CD4-positive, alpha-beta T cell treated with Interferon gamma for 1 hour (primary cell): ENCODE measurements at places on chromosomes 6 and 20.

DNA sequence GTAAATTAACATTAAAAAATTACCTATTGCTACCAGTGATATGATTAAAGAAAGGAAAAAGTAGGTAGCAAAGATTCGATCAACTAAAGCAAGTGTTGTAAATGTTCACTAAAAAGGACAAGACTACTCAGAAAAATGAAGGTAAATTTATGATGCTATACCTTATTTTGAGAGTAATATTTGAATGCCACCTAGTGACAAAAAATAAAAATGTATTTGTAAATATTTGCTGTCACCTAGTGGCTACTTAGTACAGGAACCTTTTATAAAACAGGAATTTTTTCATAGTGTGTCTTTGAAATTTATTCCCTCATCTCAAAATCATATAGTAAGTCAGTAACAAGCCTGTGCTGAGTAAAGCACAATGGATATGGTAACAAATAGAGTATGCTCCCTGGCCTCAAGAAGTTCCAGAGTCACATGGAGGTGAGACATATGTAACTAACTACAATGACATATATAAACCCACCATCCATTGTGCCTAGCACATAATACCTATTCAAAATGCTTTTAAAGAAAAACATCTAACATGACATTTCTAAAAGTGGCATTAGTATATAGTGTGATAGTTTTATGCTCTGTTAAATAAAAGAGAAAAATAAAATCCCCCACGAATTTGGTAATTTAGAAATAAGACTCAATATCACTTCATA lies 193.1 kb upstream of the SIM1 start:
- no peak for DNase-seq

- DNase-seq = peak; percentile 26
Measured at GRCh38 chr6:108914235-108915022, 66.2 kb downstream of the ARMC2 start.

DNA sequence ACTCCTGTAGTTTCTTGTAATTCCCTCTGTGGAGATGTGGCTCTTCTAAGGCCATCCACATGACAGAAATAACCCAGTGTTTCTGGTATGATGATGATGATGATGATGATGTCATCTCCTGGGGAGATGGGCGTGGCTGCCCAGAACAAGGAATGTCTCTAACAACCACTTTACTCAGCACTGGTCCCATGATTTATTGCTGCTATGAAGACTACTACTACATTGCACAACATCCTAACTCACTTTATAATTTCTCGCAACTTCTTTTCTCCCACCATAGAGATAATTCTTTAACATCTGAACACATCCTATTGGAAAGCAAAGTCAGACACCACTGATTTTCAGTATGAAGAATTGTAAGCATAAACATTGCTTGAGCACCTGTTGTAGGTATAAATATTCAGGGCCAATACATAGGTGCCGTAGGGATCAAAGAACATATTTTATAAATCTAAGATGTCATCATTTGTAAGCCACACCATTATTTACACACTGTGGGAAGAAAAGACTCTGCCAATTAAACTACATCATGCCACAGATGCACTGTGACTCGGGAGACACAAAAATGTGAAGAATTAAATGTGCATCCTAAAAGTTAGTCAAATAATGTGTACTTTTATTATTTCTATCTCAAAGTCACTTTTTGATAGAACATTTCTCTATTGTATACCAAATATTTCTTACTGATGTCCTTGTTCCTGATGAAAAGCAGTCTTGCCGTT lies 6.4 kb downstream of the TPMT start:
- DNase-seq = peak; percentile 14

- no peak for DNase-seq
Measured at GRCh38 chr20:24605937-24606455, 136.6 kb downstream of the SYNDIG1 start.

DNA sequence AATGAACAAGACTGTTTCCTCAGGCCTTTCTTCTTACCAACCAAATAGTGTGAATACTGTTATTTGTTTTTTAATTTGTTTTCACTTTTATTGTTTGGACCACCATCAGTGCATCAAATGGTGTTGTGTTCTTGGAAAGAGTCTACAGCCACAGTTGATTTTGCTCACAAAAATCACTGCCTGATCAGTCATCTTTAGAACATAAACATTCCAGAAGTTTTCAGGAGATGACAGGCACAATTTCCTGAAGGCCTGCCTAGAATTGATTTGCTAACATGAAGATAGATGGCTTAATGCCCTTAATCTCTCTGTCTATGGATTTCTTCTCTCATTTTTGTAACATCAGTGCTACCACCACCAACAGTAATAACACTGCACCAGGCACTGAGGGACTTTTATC lies 13.5 kb downstream of the IL22RA2 start:
- DNase-seq = no peak

- DNase-seq = no peak
Measured at GRCh38 chr6:7993399-7993798, 70.8 kb downstream of the BLOC1S5 start.

DNA sequence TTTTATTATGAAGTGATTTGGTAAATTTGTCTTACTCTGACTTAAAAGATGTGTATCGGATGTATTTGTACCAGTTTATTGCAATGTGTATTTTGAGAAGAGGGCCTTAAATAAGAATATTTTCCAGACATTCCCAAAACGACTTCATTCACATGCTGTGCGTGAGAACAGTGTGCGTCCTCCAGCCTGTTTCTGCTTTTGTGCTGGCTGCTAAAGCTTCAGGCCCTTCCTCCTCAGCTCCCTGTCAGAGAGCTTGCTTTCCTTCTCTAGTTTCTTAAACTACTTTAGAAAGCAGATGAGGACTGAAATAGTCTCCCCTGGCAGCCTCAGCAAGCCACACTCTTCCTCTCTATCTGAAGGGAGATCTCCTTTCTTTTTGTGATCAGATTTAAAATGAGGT lies 157.8 kb downstream of the SAMD5 start:
- DNase-seq = no peak

- DNase-seq = peak; percentile 25
Measured at GRCh38 chr6:111734068-111735061, 128.7 kb upstream of the TRAF3IP2 start.

GRCh38 chr6:20208687-20209378 lies 3.4 kb downstream of the MBOAT1 start:
- no peak for DNase-seq

DNA sequence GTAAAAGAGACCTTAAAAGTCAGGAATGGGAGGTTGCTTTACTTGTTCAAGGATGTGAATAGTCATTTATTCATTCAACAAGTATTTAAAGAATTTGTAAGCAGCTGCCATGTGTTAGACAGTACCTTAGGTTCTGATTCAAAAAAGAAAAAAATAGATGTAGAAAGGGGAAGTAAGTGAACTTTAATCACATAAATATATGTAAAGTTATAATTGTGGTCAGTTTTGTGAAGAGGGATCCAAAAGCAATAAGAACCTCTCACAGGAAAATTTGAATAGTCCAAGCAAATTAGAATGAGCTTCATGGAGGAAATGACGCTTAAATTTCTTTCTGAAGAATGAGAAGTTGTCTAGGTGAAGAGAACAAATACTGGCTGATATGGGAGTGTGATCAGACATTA lies 596.1 kb upstream of the CITED2 start:
- no peak for DNase-seq

DNA sequence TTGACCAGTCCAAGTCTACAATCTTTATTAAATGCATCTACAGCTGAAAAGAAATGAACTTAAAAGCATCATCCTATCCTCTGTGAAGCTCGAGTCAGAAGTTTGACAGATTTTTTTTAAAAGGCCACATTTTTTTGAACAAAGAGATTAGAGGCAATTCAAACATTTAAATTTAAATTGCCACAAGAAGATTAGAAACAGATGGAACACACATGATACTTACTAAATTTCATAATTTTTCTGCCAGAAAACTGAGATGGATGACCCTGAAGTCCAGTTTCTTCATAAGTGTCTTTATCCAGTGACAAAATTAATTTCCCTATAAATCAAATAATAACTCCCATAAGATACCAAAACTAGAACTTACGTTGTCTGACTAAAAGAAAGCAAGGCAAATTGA lies 4.3 kb downstream of the RPP40 start:
- DNase-seq = no peak

DNA sequence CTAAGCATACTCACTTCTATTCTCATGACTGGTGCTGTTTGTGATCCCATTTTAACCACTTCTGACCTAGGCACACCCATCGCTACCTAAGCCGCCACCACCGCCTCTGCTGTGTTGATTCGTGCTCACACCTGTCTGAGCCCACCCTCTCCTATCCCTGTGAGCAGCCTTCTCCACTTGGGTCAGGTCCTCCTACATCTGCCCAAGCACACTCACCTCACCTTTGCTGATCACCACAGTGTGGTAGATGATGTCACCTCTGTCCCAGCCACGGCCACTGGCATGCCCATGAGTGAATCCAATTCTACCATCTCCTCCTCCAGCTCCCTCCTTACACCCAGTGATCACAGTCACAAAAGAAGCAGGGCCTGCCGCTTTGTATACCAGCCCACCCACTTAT lies 20.8 kb downstream of the MUC22 start:
- DNase-seq = no peak

- DNase-seq = no peak
Measured at GRCh38 chr6:36850021-36850420, 10.8 kb upstream of the CPNE5 start.

- no peak for DNase-seq
Measured at GRCh38 chr6:74550821-74551220, 655.0 kb downstream of the COL12A1 start.

GRCh38 chr20:53355790-53356189 lies 237.8 kb downstream of the ZNF217 start:
- no peak for DNase-seq

GRCh38 chr20:43846516-43846905 lies 68.1 kb upstream of the TOX2 start:
- DNase-seq = no peak

DNA sequence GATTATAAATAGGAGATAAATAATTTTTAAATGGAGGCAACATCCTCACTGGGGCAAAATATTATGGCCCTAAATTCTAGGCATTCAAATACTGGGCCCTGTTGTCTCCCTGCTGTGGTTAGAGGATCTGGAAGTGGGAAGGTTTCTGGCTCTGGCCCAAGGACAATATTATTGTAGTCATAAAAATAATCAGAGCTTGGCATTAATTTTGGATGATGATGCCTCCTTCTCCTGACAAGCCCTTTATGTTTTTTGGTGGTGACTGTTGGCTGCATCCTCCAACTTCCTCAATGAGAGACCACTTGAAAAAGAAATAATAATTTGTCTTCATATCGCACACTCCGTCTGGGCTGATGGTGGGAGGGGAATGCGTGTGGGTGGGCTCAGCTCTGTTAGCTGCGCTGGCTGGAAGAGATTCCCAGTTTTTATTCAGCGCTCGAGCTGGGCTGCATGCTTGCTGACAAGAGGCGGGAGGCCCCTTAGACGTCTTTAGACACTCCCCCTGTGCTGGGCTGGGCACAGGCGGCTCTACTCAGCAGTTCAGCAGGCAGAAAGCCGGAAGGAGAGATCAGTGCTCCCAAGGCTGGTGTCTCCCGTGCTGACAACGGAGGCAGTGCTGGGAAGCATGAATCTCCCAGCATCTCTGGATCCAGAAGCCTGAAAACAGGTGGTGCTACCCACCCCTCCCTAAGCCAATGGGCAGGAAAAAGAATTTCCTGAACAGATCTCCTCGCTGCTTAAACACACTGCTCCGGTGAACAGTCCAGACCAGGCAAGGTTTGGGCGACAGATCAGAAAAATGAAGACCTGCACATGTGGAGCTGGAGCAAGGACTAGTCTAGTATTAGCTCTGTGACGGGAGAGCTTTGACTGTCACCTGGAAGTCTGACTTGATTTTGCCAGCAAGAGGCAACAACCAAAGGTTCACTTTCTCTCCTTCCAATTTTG lies 97.7 kb downstream of the SYCP2 start:
- no peak for DNase-seq

DNA sequence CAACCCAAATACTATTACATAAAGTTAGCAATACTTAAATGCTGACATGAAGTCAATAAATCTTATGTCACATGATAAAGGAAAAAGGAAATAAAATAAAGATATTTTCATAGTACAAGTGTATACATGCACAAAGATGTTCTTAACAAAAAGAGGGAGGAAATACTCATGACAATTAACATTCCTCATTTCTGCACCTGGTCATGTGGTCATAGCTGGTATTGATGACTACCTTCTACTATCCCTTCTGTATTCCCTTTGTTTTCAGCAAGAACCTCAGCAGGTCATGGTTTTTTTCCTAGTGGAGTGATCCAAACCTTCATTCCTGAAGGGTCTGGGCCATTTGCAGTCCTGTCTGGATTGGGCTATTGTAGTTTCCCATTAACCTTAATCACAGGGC lies 43.5 kb upstream of the FYN start:
- no peak for DNase-seq

DNA sequence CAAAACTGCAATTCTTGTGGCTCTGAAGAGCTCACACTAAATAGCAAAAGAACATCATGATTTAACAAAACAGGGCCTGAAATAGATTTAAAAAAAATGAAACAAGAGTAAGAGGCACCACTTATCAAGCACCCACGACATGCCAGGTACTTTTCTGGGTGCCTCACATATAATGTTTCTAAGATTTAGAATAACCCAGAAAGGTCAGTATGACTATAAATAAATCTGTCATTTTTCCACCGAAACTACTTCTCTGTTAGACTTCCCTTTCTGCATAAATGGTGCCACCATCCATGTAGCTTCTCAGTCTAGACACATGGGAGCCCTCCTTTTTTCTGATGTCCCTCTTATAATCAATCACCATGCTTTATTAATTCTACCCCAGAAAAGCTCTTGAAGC lies 652.4 kb upstream of the CHD6 start:
- no peak for DNase-seq

DNA sequence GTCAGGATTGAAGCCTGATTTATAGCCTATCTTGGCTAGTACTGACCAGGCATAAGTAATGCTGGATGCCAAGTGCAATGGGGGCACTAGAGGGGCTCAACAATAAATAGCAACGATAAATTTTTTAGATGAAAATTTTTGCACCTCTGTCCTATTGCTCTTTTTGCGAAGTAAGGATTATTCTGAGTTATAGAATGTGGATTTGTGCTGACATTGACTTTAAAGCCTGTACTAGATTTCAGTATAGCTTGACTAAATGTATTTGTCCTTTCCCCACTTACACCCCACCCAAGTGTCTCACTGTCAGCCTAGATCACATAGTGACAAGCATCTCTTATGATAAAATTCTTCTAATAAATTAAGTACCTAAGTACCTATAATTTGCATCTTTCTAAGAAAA lies 757.0 kb downstream of the GRIK2 start:
- no peak for DNase-seq
